Effector CD8-positive, alpha-beta T cell (primary cell): ENCODE measurements at places on chromosomes 12 and 14.

DNA sequence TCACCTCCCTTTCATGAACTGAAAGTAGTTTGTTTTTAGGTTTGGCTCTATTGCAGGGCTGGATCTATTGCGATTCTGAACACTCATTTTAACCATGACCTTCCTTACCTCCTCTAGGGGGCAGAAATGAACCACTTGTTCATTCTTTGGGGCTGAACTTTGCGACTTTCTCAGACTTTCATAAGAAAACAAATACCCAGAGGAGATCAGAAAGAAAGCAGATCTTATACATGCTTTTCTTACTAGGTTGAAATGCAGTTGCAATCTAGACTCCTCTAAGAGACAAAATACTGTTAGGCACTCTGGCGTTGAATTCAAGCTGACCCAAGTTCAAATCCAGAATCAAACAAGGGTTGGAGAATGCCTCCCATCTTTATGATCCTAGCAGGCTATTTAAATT, 32.6 kb upstream of the PLEKHG3 start:
- DNase-seq: no peak

DNA sequence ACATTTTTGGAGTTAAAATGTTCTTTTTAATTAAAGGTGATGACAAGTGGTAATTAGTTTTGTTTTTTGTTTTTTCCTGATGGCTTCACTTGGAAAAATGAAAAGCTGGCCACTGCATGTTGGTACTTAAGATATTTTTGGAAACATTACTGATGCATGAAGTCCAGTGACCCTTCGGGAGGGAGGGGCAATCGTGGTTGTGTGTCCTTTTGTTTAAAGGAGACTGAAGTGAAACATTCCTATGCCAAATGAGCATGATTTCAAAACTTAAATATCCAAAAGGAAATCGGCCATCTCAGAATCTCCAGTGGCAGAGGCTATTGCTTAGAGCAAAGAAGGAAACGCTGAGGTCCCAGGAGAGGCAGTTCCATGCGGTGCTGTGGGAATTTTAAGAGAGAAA, 20.1 kb downstream of the LTBP2 start:
- DNase-seq: no peak

- DNase-seq: no peak
Measured at GRCh38 chr12:2722806-2723205, 72.0 kb upstream of the FKBP4 start.

DNA sequence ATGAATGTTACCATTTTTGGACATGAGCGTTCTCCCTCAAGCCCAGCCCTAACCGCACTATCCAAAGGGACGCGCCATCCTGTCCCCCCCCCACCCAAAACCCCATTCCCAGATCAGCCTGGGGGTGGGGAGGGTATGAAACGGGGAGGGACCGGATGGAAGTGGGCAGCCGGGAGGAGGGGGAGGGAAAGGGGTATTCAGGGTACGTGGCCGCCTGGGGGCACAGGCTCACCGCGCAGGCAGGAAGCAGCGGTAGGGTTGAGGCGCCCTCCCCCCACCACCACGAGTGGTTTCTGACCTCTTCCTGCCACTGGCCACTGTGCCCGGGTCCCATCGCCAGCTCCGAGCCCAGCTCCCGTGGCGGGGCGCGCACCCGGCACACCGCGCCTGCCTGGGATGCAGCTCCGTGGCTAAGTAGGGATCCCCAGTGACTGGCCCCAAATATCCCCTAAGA, 1.4 kb downstream of the ACTN1 start:
- no peak for DNase-seq

DNA sequence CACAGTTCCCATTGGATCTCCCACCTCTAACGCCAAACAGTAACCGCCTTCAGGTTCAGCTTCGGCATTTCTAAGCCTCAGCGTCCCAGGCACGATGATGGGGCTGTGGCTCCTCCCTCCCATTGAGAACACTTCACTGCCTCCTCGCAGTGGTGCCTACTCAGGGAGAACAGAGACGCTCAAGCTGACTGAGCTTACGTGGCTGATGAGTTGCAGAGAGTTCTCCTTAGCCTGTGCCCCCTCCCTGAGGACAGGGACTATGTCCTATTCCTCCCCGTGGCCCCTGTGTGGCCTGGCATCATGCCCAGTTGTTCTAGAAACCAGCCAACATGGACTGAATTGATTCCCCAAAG, 87.0 kb downstream of the ITPK1 start:
- no peak for DNase-seq

- no peak for DNase-seq
Measured at GRCh38 chr12:83250866-83251265, 564.2 kb downstream of the TMTC2 start.
